Activated T-helper 17 cell treated with anti-CD3 and anti-CD28 coated beads, Interleukin-2, amount 50 U/mL, for 72 hours (primary cell): ENCODE measurements at places on chromosomes 4 and X.

DNA sequence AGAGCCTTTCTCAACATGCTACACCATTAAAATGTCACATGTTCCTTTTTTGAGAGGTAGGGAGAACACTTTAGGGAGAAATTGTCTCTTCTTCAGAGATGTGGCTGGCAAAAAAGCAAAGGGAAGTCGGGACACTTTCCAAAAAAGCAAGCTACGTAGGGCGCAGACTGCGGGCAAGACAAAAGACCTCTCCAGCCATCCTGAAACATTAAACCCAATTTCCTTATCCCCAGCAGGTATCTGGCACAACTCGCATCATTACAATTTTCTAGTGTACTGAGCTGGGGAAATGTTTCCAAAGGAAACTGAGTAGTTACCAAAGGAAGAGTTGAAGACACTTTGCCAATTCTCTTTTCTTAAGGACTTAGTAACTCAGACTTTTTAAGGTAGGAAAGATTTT, 116.0 kb downstream of the PACRGL start:
- no peaks in the 10 kb centered on the region for H3K27me3 ChIP-seq
- no peaks in the 10 kb centered on the region for H3K4me1 ChIP-seq
- H3K36me3 ChIP-seq = no peaks in the 10 kb centered on the region
- no peak for ATAC-seq
- H3K4me3 ChIP-seq = no peak overlapping the region
- no peak overlapping the region for H3K27ac ChIP-seq

DNA sequence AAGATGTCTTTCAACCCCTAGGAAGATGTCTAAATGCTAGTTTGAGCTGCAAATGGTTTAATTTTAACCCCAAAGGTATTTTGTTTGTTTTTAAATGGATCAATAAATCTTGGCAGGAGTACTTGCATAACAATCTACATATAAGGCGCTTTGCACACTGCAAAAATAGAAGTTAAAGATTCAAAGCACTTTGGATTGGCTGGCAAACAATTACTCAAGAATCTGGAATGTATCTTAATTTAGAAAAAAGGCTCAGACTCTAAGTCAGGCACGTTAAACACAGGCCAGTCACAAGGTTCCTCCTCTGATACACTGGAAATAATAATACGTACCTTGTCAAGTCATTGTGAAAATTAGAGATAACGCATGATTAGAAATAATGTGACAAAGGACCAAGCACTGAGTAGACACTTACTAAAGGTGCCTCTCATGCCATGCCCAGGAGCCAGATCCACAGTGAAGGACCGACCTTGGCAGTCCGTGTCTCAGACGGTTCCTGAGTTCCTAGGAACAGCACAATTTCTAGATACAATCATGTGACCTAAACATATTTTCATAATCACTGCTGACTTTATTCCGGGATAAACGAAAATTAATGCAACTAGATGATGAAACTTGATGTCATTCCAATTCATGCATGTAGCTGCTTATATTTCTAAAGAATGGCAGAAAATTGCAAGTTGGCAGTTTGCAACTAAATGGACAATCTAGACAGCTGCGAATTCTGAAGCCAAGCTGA, 49.6 kb downstream of the PROM1 start:
- ATAC-seq = no peak
- H3K27me3 ChIP-seq = peaks cover 4% of the 10 kb centered on the region
- no peak overlapping the region for H3K27ac ChIP-seq
- no peaks in the 10 kb centered on the region for H3K36me3 ChIP-seq

- H3K27ac ChIP-seq = peak overlapping the region; percentile 91
- H3K4me3 ChIP-seq = peak overlapping the region; percentile 90
- no peaks in the 10 kb centered on the region for H3K27me3 ChIP-seq
- ATAC-seq = peak; percentile 21
- H3K4me1 ChIP-seq = peaks cover 49% of the 10 kb centered on the region
- H3K36me3 ChIP-seq = no peaks in the 10 kb centered on the region
Measured at GRCh38 chr4:165208221-165208652, 876 bp downstream of the KLHL2 start.

DNA sequence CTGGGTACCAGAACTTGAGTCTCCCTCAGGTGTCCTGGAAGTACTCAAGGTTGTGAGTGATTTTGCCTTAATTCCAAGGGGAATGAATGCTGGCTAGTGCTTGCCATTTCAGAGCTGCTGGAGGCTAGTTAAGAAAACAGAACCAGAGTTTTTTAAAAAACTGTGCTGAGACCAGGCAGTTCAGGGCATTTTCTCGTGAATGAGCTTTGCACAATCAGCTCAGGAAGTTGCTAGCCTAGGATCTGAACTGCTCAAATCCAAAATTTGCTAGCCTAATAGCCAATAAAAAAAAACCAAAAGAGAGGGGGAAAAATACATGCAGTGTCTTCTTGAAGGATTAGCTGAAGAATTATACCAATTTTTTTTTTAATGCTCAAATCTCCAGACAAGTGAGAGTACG, 292.7 kb downstream of the FBXW7 start:
- ATAC-seq = no peak
- H3K27ac ChIP-seq = no peak overlapping the region
- no peak overlapping the region for H3K4me3 ChIP-seq
- no peaks in the 10 kb centered on the region for H3K27me3 ChIP-seq
- peaks cover 16% of the 10 kb centered on the region for H3K4me1 ChIP-seq

GRCh38 chrX:70470850-70471289, 26.2 kb downstream of the DLG3 start:
- H3K27me3 ChIP-seq = no peaks in the 10 kb centered on the region
- H3K4me1 ChIP-seq = peaks cover 15% of the 10 kb centered on the region
- no peak overlapping the region for H3K4me3 ChIP-seq
- H3K27ac ChIP-seq = no peak overlapping the region
- peak; percentile 38 for ATAC-seq

GRCh38 chr4:36385951-36386571, 104.6 kb downstream of the DTHD1 start:
- H3K4me3 ChIP-seq = peak overlapping the region; percentile 27
- peaks cover 16% of the 10 kb centered on the region for H3K4me1 ChIP-seq
- no peaks in the 10 kb centered on the region for H3K36me3 ChIP-seq
- ATAC-seq = peak; percentile 90

DNA sequence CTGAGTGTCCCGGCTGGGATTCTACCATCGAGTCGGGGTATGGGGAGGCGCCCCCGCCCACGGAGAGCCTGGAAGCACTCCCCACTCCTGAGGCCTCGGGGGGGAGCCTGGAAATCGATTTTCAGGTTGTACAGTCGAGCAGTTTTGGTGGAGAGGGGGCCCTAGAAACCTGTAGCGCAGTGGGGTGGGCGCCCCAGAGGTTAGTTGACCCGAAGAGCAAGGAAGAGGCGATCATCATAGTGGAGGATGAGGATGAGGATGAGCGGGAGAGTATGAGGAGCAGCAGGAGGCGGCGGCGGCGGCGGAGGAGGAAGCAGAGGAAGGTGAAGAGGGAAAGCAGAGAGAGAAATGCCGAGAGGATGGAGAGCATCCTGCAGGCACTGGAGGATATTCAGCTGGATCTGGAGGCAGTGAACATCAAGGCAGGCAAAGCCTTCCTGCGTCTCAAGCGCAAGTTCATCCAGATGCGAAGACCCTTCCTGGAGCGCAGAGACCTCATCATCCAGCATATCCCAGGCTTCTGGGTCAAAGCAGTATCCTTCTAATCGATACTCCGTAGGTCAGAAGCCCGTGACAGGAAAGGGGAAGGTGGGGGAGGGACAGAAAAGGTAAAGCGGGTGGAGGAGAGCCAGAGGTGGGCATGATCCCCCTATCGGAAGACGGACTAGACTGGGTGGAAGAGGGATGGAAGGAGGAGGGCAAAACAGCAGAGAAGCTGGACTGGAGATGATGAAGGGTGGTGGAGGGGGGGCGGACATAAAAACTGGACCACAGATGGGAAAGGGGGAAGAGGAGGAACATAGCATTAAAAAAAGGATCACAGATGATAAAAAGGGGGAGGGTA, 828 bp downstream of the TSPYL2 start:
- H3K4me1 ChIP-seq = peaks cover 36% of the 10 kb centered on the region
- H3K4me3 ChIP-seq = peak overlapping the region; percentile 91
- no peaks in the 10 kb centered on the region for H3K27me3 ChIP-seq
- peaks cover 68% of the 10 kb centered on the region for H3K36me3 ChIP-seq
- ATAC-seq = no peak

DNA sequence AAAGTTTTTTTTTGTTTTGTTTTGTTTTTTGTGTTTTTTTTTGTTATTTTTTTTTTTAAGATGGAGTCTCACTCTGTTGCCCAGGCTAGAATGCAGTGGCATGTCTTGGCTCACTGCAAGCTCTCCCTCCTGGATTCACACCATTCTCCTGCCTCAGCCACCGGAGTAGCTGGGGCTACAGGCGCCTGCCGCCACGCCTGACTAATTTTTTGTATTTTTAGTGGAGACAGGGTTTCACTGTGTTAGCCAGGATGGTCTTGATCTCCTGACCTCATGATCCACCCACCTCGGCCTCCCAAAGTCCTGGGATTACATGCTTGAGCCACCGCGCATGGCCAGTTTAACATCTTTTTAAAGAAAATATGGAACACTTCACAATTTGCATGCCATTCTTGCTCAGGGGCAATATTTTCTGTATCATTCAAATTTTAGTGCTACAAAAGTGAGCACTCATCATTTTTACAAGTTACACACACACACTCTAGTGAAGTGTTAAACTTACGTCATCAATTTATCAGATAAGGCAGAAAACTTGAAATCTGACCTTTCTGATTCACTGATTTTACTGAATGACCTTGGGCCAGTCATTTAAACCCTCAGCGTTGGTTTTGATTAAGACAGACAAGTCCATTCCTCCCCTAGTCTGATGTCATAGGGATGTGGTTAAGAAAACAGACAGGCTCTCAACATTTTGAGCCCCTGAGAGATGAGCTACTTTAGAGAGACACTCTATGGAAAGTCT, 61.2 kb downstream of the TRIM2 start:
- H3K27ac ChIP-seq = no peak overlapping the region
- H3K36me3 ChIP-seq = no peaks in the 10 kb centered on the region
- peak; percentile 40 for ATAC-seq
- H3K27me3 ChIP-seq = no peaks in the 10 kb centered on the region

GRCh38 chr4:6334203-6334887, 64.7 kb downstream of the WFS1 start:
- H3K27ac ChIP-seq = no peak overlapping the region
- H3K4me3 ChIP-seq = no peak overlapping the region
- H3K4me1 ChIP-seq = peaks cover 21% of the 10 kb centered on the region
- H3K36me3 ChIP-seq = no peaks in the 10 kb centered on the region
- H3K27me3 ChIP-seq = peaks cover 20% of the 10 kb centered on the region

- H3K36me3 ChIP-seq = no peaks in the 10 kb centered on the region
- no peak overlapping the region for H3K4me3 ChIP-seq
- no peaks in the 10 kb centered on the region for H3K27me3 ChIP-seq
- ATAC-seq = no peak
- H3K4me1 ChIP-seq = no peaks in the 10 kb centered on the region
Measured at GRCh38 chrX:7247346-7247745, 99.4 kb upstream of the PUDP start.

DNA sequence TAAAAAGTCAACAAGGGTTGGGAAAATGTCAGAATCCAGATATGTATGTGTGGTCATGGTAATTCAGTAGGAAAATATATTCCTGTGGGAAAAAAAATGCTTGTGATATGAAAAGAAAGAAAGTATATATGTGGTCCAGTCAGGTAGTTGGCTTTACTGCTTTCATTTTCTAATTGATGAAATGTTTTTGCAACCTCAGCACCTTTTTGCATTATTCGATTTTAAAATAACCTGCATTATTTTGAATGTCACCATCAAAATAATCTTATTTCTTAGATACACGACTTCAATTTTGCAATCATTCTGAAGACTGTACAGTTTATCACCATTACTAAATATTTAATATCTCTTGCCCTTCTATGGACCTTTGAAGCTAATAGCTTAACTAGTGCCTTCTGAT, 170.8 kb upstream of the SPANXN4 start:
- no peaks in the 10 kb centered on the region for H3K36me3 ChIP-seq
- H3K4me1 ChIP-seq = no peaks in the 10 kb centered on the region
- H3K27me3 ChIP-seq = no peaks in the 10 kb centered on the region
- H3K4me3 ChIP-seq = no peak overlapping the region

GRCh38 chrX:9635803-9636202, 129.8 kb downstream of the GPR143 start:
- H3K4me3 ChIP-seq = no peak overlapping the region
- H3K4me1 ChIP-seq = peaks cover 5% of the 10 kb centered on the region
- H3K36me3 ChIP-seq = no peaks in the 10 kb centered on the region
- H3K27ac ChIP-seq = no peak overlapping the region
- ATAC-seq = no peak
- no peaks in the 10 kb centered on the region for H3K27me3 ChIP-seq

GRCh38 chr4:139639654-139640053, 26.0 kb upstream of the MGST2 start:
- peaks cover 15% of the 10 kb centered on the region for H3K27me3 ChIP-seq
- no peaks in the 10 kb centered on the region for H3K36me3 ChIP-seq
- no peaks in the 10 kb centered on the region for H3K4me1 ChIP-seq
- ATAC-seq = no peak

GRCh38 chrX:121496966-121497365, 449.6 kb downstream of the GLUD2 start:
- no peaks in the 10 kb centered on the region for H3K27me3 ChIP-seq
- no peak overlapping the region for H3K4me3 ChIP-seq
- no peaks in the 10 kb centered on the region for H3K4me1 ChIP-seq
- H3K27ac ChIP-seq = no peak overlapping the region
- no peak for ATAC-seq

GRCh38 chr4:86977621-86978184, 42.9 kb downstream of the AFF1 start:
- ATAC-seq = peak; percentile 86
- H3K4me1 ChIP-seq = peaks cover 54% of the 10 kb centered on the region
- peak overlapping the region; percentile 49 for H3K4me3 ChIP-seq
- no peaks in the 10 kb centered on the region for H3K27me3 ChIP-seq

- peak; percentile 23 for ATAC-seq
- H3K4me3 ChIP-seq = no peak overlapping the region
- H3K27ac ChIP-seq = no peak overlapping the region
- peaks cover 95% of the 10 kb centered on the region for H3K36me3 ChIP-seq
- H3K4me1 ChIP-seq = peaks cover 4% of the 10 kb centered on the region
Measured at GRCh38 chr4:48557478-48557877, 67.4 kb downstream of the ZAR1 start.

DNA sequence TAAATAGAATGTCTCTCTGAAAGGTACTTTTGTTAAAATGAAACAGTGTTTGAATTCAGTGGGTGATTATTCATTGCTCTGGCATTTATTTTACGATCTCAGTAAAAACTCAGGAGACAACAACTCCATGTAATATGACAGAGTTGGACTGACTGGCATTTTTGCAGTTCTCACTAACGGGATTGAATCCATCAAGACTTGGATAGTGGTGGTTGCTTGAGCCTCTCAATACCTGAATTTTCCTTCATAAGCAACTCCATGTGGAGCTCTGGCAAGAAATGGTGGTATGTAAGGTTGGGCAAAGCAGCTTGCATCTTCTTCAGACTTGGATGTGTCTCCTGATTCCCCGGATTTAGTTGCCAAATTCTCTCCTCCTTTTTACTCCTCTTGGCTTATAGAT, 72.7 kb downstream of the FRMPD4 start:
- no peaks in the 10 kb centered on the region for H3K4me1 ChIP-seq
- no peaks in the 10 kb centered on the region for H3K27me3 ChIP-seq
- H3K4me3 ChIP-seq = no peak overlapping the region
- ATAC-seq = no peak

DNA sequence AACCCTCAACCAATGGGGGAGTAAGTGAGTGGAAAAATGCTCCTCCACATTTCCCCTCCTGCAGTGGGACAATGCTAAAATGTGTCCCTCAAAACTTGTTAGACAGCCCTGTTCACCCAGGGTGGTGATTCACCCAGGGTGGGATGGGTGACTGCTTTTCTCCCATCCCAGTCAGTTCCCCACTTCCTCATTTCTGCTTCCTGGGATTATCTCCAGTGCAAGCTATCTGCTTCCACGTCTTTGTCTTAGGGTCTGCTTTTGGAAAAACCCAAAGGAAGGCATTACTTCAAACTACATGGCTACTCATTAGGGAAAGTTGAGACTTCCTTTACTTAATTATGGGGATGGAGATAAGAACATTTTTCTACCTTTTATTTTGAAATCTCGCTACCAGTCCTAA, 45.5 kb downstream of the ETNPPL start:
- no peak for ATAC-seq
- H3K36me3 ChIP-seq = no peaks in the 10 kb centered on the region
- H3K27ac ChIP-seq = no peak overlapping the region
- H3K4me3 ChIP-seq = no peak overlapping the region
